Stimulated activated CD4-positive, alpha-beta T cell treated with anti-CD3 and anti-CD28 coated beads, Interleukin-1b, Interleukin-23, amount 100 ng/mL, for 4 hours (primary cell): ENCODE measurements at places on chromosomes 5 and 9.

- DNase-seq = no peak
Measured at GRCh38 chr5:149733129-149733900, 3.2 kb downstream of the PPARGC1B start.

- no peak for DNase-seq
Measured at GRCh38 chr9:87836951-87837705, 45.5 kb upstream of the SPATA31E1 start.

GRCh38 chr5:117084067-117084466 is 509.4 kb upstream of the SEMA6A start:
- no peak for DNase-seq

GRCh38 chr9:126752881-126753670 is 51.8 kb upstream of the ZBTB43 start:
- no peak for DNase-seq

GRCh38 chr5:170430866-170431437 is 41.8 kb upstream of the KCNMB1 start:
- no peak for DNase-seq
